A172 (cell line): ENCODE measurements at places on chromosomes 4 and X. TPM values are rescaled to one million over a fixed set of nuclear protein-coding genes. Genes with fewer than 3 reads are reported as not detected.

BEX1 gene
- 22.1 and 35.8 TPM in 2 replicates for total RNA-seq

BEX2 gene
- 0.76 and 2.6 TPM in 2 replicates for total RNA-seq

EXOC1L gene
- total RNA-seq = not detected in 2 replicates

CDKL2 gene
- total RNA-seq = not detected in 2 replicates

PLA2G12A gene
- total RNA-seq = 19.9 and 29.4 TPM in 2 replicates

FGFBP2 gene
- not detected in 2 replicates for total RNA-seq

CT47A1 gene
- total RNA-seq = not detected in 2 replicates

ASB5 gene
- total RNA-seq = 0.12 and 0.19 TPM in 2 replicates

SH3TC1 gene
- 7.2 and 10.0 TPM in 2 replicates for total RNA-seq

GAGE12H gene
- total RNA-seq = not detected in 2 replicates

GRCh38 chr4:78809928-78810835 is 34.0 kb downstream of the BMP2K start:
- DNase-seq = no peak

DNA sequence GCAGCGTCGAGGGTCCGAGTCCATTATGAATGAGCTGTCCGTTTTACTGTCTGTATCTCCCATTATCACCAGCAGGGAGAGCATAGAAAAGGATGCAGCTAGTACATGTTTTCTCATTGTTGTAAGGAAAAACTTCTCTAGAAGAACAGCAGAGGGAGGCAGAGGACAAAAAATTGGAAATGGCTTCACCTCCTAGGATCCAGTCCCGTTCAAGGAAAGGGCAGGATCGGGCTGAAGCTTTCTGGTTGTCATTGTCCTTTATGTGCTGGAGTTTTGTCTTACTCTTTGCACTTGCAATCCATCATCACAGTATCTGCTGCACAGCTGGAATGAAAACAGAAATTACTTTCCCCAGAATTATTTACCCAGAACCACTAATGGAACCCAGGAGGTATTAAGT is 14.7 kb downstream of the NDP start:
- DNase-seq = peak; percentile 93

GRCh38 chr4:135050086-135050717 is 848.6 kb upstream of the PABPC4L start:
- no peak for DNase-seq

GRCh38 chrX:31872007-31872406 is 800.2 kb upstream of the FTHL17 start:
- no peak for DNase-seq

- DNase-seq = no peak
Observed at GRCh38 chrX:9403374-9403773, 61.5 kb upstream of the TBL1X start.

DNA sequence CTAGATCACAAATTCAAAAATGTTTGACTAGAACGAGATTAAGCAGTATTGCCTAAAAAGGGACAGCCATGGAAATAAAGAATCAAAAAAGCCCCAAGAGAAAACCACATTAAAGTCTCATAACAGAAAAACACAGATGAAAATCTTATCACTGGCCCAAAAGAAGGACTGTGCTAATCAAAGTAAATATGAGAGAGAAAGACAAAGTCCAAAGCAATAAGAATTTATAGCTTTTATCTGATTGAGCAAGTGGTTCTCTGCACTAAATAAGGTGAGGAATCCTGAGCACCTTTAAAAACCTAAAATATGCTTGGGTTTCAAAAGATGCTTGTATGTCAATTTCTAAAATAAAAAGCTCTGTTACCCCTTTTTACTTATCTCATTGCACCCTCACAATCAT is 409.3 kb downstream of the GASK1B start:
- DNase-seq = no peak

- DNase-seq = no peak
Observed at GRCh38 chrX:10828640-10829039, 208.3 kb upstream of the MID1 start.

- no peak for DNase-seq
Observed at GRCh38 chr4:161642708-161643107, 521.1 kb downstream of the FSTL5 start.

DNA sequence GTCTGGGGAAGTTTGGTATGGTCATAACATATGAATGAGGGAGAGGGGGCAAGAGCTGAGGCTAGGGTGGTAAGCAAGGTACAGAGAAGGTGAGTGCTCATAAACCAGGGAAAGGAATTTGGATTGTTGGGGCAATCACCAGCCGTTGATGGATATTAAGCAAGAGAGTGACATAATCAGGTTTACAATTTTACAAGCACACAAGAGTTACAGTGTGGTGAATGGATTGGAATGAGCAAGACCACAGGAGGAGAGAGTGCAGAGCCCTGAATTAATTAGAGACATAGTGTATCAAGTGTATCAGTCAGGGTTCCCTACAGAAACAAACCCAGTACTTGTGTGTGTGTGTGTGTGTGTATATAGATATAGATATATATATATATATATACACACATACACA is 18.7 kb upstream of the FMR1NB start:
- DNase-seq = no peak

- DNase-seq = no peak
Observed at GRCh38 chr4:126678618-126679017, 954.1 kb upstream of the INTU start.

GRCh38 chr4:15469402-15470127 is at the start of gene CC2D2A:
TSS of gene CC2D2A (plus strand) at chr4:15469882. CDS start at chr4:15475933, 6,051 bp downstream.
- DNase-seq = peak; percentile 28

DNA sequence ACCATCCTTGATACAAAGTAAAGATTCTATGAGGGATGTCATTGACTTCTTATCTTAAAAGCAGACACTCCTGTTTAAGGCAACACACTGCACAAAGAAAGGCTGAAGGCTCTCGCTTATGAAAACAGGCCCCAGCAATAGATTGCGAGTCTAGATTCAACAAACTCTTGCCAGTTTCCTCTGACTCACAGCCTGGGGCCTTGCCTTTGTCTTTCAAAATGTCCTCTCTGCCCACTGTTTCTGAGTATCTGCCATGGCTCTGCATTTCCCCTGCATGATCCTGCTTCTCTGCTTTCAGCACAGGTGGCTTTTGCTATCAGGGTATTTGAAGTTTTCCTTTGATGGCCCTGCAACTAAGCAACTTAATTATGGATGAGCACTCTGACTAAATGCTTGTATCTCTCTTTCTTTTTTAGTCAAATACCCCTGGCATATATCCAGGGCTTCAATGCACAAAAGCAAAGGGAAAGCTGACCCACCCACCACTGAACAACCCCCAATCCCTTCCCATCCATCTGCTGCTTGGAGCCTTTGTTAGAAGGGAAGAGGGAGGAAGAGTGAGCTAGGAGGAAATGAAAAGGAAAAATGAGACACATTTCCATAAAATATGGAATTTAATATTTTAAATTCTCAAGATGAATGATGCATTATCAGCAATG is 32.2 kb downstream of the NDP start:
- peak; percentile 9 for DNase-seq

- DNase-seq = no peak
Observed at GRCh38 chr4:140330311-140330900, 43.0 kb upstream of the SCOC start.

DNA sequence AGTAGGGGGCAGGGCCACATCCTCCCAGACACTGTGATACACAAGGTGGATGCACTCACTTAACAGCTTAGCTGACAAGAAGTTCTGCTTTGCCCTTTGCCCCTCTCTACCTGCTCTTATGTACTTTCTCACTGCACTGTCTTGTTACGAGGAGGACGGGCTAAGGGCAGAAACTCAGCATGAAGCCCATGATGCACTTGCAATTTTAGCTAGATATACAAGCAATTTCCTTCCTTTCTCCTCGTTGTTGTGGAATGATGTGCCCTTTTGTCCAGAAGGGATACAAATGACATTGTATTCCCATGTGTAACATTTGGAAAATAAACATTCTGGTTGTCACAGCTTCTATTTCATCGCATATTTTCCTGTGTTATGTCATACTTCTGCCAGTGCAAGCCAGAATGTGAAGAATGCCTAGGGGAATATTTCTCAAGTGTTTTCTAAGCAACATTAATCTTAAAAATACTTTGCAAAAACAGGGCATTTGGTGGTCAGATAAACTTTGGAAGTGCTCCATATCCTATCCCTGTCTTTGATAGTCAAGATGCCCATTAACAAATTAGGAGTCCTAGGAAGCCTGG is 47.2 kb downstream of the MAOA start:
- DNase-seq = peak; percentile 78

DNA sequence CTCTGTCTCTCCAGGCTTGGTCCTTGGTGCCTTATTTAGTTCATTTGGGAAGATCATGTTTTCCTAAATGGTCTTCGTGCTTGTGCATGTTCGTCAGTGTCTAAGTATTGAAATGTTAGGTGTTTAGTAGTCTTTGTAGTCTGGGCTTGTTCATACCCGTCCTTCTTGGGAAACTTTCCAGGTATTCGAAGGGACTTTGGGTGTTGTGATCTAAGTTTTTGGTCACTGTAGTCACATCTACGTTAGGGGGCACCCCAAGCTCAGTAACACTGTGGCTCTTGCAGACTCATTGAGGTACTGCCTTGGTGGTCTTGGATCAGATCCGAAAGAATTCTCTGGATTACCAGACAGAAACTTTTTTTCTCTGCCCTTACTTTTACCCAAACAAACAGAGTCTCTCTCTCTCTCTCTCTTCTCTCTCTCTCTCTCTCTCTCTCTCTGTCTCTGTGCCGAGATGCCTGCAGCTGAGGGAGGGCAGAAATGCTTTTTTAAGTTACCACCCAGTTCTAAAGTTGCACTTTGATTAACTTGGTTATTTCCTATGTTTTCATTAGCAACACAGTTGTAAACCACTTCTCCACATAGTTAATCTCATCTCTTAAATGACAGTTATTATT is 67.6 kb upstream of the SLC7A3 start:
- DNase-seq = peak; percentile 19

GRCh38 chr4:125734504-125734903 is 419.7 kb downstream of the FAT4 start:
- no peak for DNase-seq

DNA sequence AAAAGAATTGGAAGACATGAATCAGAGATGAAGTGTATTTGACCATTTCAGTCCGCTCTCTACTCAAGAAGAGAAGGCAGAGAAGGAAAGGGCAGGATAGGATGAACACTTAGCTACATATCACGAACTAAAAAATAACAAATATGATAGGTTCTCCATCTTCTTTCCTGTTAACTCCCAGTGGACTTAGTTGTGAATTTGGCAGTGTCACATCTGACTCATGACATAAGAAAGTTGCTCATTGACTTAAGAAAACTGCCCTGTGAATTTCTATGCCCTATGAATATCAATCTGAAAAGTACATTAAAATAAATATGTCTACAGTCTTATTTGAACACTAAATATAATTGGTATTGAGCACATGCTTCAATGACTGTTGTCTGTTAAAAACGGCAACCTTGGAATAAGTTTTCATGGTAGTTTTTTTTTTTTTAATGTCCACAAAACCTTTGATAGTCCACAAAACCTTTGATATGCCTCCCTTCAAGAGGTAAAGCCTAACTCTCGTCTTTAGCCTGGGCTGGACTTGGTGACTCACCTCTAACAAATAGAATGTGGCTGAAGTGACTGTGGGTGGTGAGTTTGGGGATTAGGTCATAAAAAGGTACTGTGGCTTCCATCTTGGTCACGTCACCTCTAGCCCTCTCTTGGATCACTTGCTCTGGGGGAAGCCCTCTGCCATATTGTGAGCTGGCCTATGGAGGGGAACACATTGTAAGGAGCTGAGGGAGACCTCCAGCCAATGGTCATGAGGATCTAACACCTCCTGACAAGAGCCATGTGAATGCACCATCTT is 184.7 kb upstream of the S100G start:
- DNase-seq = peak; percentile 22

DNA sequence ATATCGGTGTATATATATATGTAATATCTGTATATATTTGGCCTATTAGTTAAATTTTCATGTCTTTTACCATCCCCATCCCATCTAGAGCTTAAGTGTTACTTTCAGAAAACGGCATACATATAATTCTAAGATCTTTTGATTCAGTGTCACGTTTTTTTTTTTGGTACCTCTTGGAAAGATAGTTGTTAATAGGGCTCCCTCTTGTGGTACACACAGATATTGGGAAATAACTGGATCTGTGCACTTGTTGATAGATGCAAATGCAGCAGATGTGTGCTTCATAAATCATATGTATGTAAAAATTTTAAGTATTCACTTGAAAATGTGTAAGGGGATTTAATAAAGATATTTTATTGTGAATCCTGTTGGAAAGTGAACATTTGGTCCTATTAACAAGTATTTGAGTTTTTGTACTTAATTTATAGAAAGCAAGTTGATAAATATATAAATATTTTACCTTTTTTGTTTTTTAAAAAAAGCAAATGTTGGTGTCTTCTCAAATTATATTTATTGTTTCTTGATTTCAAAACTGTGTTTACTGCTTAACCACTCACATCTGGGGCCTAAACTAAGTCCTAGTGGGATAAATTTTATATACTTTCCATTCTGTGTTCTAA is 74.7 kb downstream of the PAQR3 start:
- DNase-seq = peak; percentile 53

DNA sequence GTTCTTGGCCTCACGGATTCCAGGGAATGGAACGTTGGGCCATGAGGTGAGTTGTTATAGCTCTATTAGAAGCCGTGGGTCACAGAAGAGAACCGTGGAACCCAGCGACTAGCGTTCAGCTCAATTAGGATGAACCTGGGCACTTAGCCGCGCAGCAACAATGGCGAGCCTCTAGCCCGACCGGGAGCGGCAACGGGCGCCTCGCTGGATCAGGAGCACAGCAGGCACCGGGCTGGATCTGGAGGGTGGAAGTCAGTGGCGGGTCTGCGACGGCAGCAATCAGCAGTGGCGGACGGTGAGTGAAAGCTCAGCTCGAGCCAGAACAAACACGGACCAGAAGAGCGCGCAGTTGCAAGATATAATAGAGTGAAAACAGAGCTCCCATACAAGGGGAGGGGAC is 34.2 kb downstream of the AGA start:
- no peak for DNase-seq

GRCh38 chrX:70088751-70089150 is 26.5 kb downstream of the OTUD6A start:
- no peak for DNase-seq

GRCh38 chr4:7282786-7283440 is 90.6 kb downstream of the SORCS2 start:
- DNase-seq = no peak

DNA sequence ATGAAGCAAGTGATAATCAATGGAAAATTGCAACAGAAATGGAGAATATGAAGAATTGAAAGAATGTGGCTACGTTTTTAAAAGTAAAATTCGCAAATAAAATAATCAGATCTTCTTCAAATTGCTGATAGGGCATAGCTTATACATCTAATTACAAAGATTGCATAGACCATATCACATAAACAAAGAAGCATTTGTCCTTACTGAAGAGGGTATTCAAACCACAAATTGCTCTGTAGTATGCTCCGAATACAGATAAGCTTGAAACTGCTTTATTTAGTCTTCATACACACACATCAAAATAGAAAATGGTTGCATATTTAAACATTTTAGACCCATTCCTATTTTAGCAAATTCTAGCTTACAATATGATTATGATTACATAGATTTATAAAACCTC is 206.7 kb upstream of the SLIT2 start:
- DNase-seq = no peak

GRCh38 chrX:135707880-135708279 is 5.6 kb upstream of the CT45A1 start:
- DNase-seq = peak; percentile 3

DNA sequence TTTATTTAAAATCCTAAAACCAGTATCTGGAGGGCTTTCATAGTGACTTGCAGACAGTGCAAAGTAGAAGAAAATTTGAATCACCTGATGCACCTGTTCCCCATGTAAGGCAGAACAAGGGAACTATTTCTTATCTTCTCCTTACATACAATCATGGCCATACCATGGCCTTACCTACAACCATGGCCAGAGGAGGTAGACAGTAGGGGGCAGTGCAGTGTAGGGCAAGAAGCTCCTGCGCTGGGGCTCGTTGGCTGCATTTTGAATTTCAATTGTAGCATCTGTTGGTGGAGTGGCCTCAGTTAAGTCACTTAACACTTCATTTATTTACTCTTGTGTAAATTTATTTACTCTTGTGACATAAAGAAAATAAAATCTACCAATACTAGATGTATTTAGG is 33.0 kb downstream of the GALNTL6 start:
- DNase-seq = peak; percentile 53
